Activated T-cell treated with anti-CD3 and anti-CD28 coated beads, Interleukin-2, amount 50 U/mL, for 4 hours (primary cell): ENCODE measurements at places on chromosomes 2 and 18. TPM values are rescaled to one million over a fixed set of nuclear protein-coding genes. Genes with fewer than 3 reads are reported as not detected.

DNA sequence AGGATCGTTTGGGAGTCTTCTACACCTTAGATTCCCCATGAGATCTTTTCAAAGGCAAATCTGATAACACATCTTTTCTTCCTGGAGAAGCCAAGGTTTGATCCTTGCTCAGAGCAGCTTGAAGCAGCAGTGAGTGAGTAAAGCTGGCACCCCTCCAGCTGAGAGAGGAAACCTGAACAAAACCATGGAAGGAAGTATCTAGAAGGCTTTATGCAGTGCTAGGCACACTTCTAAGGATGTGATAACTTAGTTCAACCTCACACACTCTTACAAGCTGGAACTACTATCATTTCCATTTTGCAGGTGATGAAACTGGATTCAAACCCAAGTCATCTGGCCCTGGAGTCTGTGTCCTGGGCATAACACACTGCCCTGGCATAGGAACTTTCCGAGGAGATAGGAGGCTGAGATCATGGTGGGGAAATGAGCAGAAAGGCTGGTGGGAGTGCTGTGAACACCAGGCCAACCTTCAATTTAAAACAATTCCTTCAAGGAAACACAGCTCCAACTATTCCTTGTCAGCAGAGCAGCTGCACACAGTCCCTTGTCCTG lies 71.2 kb downstream of the CTAGE1 start:
- no peak for DNase-seq

- DNase-seq, result no peak
These were observed 28.2 kb downstream of the BIN1 start for GRCh38 chr2:127078666-127079270.

DNA sequence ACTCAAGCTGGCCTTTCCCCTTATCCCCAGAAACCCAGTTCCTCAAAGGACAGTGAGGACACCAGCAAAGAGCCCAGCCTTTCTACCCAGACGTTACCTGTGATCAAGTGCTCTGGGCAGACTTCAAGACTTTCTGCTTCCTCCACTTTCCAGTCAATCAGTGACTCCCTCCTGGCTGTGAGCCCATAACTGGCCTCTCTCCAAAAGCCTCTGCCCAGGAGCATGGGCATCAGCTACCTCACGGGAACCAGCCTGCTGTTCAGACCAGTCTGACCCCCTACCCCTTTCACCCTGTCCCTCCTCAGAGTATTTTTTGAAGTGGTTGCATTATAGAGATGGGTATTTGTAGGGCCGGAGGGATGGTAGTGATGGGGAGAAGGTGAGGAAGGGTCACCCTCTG lies 27.7 kb upstream of the CYP27A1 start:
- no peak for DNase-seq

- DNase-seq, result no peak
These were observed 18.3 kb upstream of the MAP4K4 start for GRCh38 chr2:101679037-101679726.

- DNase-seq, result no peak
These were observed 121.5 kb downstream of the RTN4 start for GRCh38 chr2:54928719-54929118.

- DNase-seq, result no peak
These were observed 1994.5 kb upstream of the PIK3C3 start for GRCh38 chr18:39960550-39960949.

GRCh38 chr2:237195396-237196120 lies 109.9 kb downstream of the COPS8 start:
- no peak for DNase-seq

DNA sequence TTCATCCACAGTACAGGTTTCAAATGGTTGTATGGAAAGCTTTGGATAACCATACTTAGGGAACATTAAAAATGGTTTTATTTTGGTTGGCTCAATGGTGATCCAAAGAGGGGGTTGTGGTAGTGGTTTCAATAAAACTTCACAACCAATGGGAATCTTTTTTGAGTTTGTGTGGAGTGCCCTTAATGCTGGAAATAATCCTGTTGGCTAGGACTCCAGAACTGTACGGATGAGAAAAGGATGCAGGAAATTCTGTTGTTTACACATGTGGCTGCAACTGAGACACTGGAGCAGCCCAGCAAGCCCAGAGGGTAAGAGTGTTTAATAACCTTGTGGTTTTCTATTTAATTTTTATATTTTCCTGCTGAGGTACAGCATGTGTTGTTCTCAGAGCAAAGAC lies at the start of gene CCDC102B:
Gene CCDC102B (plus strand): TSS at position 210 of the 400 bp plus-strand sequence. CDS start 38,684 bp downstream, outside the sequence.
- no peak for DNase-seq

DNA sequence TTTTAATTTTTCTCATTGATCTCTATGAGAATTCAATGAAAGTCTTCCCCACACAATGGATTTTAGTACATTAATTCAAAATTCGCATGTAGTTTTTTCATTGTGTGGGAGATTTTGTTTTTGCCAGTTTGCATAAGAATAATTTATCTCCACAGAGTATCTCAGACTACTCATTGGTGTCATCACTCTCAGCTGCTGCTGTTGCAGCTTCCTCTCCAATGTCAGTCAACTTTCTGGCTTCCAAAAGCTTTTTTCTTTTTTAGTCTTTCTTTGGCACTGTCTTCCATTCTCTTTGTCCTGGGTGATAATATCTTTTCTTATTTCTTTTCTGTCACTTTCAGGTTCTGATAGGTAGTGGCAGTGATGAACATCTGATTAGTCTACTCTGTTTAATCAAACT lies 50.5 kb downstream of the PTRHD1 start:
- no peak for DNase-seq

DNA sequence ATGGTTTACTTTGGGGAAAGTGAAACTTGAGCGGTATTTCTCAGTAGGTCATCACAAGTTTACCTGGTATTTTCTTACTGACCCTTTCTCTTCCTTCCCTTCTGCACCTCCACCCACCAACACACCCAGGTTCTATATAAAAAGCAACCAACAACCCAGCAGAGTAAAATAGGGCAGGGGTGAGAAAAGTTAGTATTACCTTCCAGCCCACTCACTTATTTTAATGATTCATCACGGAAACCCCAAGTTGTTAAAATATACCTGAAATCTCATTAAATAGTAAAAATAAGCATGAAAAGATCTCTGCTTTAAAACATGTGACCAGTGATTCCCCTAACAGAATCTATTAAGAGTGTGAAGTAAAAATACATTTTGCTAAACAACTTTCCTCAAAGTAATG lies 306.1 kb downstream of the ZEB2 start:
- no peak for DNase-seq

- DNase-seq, result no peak
These were observed 35.5 kb downstream of the DOCK10 start for GRCh38 chr2:225006730-225007129.

DNA sequence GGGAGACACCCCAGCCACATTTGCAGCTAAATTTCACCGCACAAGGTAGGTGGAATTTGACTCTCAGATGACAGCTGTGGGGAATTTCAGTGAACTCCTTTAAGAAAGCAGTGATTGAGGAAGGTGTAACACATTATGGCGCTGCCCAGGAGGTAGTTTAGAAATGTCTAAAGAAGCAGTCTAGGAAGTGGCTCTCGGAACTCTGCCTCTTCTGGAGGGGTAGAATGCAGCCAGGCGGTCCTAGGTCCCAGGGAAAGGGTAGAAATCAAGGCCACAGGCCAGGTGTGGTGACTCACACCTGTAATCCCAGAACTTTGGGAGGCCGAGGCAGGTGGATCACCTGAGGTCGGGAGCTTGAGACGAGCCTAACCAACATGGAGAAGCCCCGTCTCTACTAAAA lies 179.0 kb upstream of the HAAO start:
- no peak for DNase-seq

- DNase-seq, result no peak
These were observed 197.2 kb downstream of the GLI2 start for GRCh38 chr2:120932881-120933280.

DNA sequence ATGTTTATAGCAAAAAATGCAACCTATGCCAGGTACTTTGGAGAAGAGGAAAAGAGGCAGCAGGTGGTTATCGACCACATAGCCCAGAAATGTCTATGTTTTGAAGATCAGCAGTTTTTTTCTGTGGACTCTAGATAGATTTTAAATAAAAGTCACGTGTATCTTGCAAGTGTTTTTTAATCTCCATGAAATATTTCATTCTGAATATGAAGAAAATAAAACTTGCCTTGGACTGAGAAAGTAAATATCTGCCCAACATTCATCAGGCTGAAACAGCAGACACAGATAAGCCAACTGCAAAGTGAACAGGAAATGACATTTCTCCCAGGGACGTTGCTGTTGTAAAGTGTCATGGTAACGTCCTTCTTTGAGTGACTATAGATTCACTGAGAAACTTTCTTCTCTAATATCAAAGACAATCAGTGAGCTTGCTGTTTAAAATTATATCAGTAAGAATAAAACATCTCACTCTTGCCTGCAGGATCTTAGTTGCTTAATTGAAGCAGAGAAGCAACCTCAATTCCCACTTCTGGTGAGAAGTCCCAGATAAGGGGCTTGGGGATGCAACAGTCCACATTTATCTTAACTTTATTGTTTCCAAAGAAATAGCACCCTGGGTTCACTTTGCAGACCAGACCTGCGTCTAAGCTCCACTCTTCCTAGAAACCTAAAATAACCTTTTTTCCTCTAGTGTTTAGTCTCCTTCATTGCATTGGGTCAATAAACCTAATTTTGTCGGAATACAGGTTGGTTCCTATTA lies 6.3 kb downstream of the MYOM1 start:
- DNase-seq, result no peak

DNA sequence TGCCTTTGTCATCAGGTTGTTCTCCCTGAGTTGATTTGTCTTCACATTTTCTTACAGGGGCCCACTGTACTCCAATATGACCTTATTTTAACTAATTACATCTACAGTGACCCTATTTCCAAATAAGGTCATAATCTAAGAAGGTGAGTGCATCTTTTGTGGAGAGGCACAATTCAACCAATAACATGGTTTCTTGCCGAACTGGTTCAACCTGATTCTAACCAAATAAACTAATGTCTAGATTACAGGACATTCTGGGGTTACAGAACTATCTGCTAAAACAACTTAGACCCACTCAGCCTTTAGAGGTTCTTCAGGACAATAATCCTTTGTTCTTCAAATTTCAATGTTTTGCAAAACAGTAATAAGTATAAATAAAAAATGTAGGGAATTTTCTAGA lies 496.5 kb upstream of the SOX11 start:
- no peak for DNase-seq

DNA sequence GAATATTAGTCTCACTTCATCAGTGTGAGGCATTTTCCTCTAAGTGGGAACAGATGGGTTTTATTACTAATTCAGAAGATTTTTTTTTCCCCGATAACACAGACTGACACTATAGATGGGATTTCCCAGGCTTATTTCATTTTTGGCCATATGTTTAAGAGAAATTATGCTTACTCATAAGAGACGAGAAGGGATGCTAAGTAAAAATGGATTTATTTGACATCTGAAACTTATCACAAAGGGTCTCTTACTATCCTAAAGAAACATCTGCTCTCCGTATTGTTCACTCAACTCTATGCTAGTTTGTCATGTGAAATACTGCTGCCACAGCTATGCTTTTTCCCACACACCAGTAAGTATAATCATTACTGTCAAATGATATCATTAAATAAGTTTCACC lies 1476.3 kb downstream of the LRP1B start:
- DNase-seq, result no peak

DNA sequence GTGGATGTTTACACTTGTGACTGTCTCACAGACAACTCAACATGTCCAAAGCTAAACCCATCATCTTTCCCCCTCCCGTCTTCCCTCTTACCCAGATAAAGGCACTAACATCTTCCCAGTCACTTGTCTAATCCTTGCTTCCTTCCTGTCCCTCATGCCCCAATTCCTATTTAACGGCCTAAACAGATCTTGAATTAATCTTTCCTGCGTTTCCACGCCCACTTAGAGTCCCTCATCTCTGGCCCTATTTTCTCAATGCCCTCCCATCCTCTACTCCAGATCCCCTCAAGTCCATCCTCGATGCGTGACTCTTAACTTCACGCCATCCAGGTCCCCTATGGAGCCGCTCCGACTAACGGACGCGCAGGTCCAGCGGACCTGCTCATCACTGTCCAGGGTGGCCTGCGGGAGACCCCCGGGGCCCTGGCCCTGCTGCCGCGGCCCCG lies 682 bp upstream of the SCLY start:
- DNase-seq, result no peak

- no peak for DNase-seq
These were observed 1.6 kb upstream of the DNER start for GRCh38 chr2:229715895-229716507.

GRCh38 chr18:53789376-53790247 lies 434.9 kb downstream of the MBD2 start:
- no peak for DNase-seq

DNA sequence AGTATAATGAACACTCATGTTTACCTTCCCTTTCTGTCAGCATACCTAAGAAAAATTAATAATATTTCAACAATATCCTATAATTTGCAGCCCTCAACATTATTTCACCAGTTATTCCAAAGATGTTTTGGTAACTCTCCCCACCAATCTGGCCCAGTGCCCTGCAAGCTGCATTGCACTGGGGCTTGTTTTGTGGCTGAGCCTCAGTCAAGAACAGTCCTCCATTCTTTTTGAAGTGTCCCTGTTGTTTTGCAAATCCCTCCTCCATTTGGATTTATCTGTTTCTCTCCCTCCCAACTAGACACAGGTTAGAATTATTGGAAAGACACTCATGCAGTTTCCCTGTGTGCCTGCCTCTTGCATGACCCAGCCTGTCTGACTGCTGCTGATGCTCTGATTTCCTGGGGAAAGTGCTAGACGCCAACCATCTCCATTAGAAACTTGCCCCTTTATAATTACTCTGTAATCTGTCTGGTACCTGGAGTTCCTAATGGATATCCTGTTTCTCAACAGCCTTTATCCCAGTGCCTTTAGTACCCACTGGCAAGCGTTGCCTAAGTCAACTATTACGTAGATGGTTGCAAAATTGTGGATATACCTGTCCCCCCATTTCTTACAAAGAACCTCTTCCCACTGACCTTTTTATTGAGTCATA lies 60.2 kb downstream of the EIF5B start:
- no peak for DNase-seq

DNA sequence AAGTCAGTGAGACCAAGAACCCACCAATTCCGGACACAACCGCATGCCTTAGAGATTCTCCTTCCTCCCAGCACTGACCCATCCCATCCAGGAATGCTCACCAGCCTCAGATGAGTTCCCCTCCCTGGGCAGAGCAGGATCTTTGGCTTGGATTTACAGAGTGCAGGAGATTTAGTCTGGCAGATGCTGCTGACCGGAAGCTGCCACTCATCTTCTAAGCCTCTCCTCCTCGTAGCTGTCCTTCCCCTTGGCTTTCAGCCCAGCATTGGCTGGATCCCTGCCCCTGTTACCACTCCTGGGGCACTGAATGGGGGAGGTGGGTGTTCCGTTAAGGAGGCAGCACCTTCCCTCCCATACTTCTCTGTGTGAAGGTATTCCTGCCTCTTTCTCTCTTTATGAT lies 53.2 kb downstream of the VWA3B start:
- DNase-seq, result no peak

GRCh38 chr2:106011380-106011779 lies 182.7 kb downstream of the UXS1 start:
- DNase-seq, result no peak

ABCA12 gene
- not detected for total RNA-seq

ACSL3 gene
- total RNA-seq, result 36.6 TPM

C2orf80 gene
- not detected for total RNA-seq

MAP3K19 gene
- total RNA-seq, result not detected

REG1B gene
- 1.7 TPM for total RNA-seq
